Tibial nerve (tissue), 4 donors: ENCODE measurements at places on chromosomes 5 and 9.

GRCh38 chr9:129383019-129383560, 205.0 kb upstream of the IER5L start:
- no peaks in the 10 kb centered on the region for H3K27me3 ChIP-seq
- no peaks in the 10 kb centered on the region for H3K4me1 ChIP-seq
- peak overlapping the region; percentile 62 for H3K4me3 ChIP-seq
- no peaks in the 10 kb centered on the region for H3K36me3 ChIP-seq
- peak overlapping the region; percentile 99 for H3K27ac ChIP-seq
- no peak for DNase-seq

DNA sequence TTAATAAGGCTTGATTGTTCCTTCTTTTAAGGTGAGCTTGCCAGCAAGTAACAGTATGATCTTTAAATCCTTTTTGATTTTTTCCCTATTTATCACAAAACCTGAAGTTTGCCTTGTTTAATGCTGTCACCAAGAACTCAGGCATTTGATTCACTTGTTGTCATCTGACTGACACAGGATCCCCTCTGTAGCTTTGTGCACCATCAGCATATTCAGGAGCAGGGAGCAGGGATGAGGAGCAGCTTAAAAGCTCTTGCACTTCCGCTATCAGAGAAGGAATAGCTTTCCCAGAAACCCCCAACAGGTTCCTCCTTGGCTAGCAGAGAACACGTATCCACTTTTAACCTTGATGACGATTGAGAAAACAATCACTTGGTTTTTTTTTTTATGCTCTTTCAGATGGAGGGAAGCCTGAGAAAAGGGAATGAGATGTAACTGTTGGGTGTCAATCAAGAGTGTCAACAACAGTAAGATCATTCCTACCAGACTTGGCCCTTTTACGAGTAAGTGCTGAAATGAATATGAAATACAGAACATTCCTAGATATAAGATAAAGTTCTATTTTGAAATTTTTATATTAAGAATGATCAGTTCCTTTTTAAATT, 433.1 kb upstream of the CDH18 start:
- no peak overlapping the region for H3K27ac ChIP-seq
- no peaks in the 10 kb centered on the region for H3K27me3 ChIP-seq
- H3K4me3 ChIP-seq = no peak overlapping the region
- H3K4me1 ChIP-seq = no peaks in the 10 kb centered on the region

DNA sequence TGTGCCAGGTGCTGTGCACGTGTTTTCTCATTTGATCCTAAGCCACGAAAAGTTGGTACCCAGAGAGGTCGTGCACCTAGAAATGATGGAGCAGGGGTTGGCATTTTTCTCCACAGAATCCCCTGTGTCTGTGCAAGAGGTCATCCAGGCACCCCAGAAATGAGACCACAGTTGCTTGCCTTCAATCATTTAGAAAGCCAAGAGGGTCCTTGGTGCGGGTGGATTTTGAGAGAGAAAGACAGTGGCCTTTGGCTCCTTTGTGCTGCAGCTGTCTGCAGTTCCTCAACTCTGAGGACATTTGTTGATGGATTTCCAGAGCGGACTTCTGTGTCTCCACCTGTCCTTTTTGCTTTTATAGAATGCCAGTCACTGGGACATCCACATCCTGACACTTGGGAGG, 33.8 kb upstream of the SPRY4 start:
- DNase-seq = no peak
- H3K36me3 ChIP-seq = no peaks in the 10 kb centered on the region
- H3K4me3 ChIP-seq = no peak overlapping the region
- H3K27ac ChIP-seq = no peak overlapping the region

- H3K4me1 ChIP-seq = peaks cover 17% of the 10 kb centered on the region
- no peak overlapping the region for H3K4me3 ChIP-seq
- H3K27ac ChIP-seq = no peak overlapping the region
- no peaks in the 10 kb centered on the region for H3K27me3 ChIP-seq
Observed at GRCh38 chr9:33468797-33469621, 4.7 kb downstream of the NOL6 start.

DNA sequence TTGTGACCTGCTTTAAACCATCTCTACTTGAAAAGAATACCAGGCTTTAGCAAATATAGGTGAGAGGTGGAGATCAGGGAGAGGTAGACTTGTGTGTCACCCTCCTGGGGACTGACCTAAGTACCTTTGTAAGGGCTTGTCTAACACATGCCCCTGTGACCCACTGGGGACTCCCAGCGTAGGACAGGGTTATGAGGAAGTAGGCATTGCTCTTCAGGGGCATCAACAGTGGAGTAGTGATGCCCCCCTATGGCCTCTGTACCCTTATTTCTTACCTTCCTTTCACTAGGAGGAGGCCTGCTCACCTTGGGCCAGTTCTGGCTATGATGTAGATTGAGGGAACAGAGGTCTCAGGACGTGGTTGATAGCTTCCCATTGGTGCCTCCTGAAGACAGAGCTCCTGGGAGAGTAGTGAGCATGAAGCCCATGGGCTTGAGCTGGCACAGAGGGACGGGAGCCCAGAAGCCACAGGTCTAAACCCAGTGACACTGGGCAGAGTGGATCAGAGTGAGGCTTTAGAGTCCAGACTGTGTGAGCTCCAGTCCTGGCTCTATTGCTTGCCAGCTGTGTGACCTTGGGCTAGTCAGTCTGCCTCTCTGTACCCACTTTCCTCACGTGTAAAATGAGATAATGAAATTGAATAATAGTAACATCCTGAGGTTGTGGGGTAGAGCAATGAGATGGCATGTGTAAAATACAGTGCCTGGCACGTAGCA, 191.7 kb downstream of the AOPEP start:
- H3K27me3 ChIP-seq = no peaks in the 10 kb centered on the region
- no peak overlapping the region for H3K4me3 ChIP-seq
- peaks cover 31% of the 10 kb centered on the region for H3K4me1 ChIP-seq
- DNase-seq = no peak
- H3K36me3 ChIP-seq = no peaks in the 10 kb centered on the region

GRCh38 chr9:88781628-88782391, 209.5 kb upstream of the S1PR3 start:
- DNase-seq = no peak
- H3K27me3 ChIP-seq = no peaks in the 10 kb centered on the region
- peaks cover 36% of the 10 kb centered on the region for H3K4me1 ChIP-seq
- no peaks in the 10 kb centered on the region for H3K36me3 ChIP-seq
- no peak overlapping the region for H3K27ac ChIP-seq
- no peak overlapping the region for H3K4me3 ChIP-seq

- no peaks in the 10 kb centered on the region for H3K4me1 ChIP-seq
- no peaks in the 10 kb centered on the region for H3K36me3 ChIP-seq
- DNase-seq = no peak
Observed at GRCh38 chr5:91562922-91563321, 179.8 kb upstream of the ARRDC3 start.

DNA sequence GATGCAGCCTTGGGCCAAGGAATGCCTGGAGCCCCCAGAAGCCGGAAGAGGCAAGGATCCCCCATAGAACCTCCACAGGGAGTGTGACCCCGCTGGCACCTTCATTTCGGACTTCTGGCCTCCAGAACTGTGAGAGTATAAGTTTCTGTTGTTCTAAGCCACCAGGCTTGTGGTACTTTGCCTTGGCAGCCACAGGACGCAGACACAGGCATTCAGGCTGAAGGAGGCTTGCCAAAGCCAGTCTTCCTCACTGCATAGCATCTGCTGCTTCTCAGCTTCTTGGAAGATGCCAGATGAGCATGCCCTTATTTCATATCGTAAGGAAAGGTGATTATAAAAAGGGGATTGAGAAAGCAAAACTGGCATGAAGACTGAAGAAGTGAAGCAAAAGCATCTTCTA, 61.1 kb upstream of the TAS2R1 start:
- H3K27ac ChIP-seq = no peak overlapping the region
- H3K36me3 ChIP-seq = no peaks in the 10 kb centered on the region
- no peak for DNase-seq
- H3K27me3 ChIP-seq = no peaks in the 10 kb centered on the region
- no peaks in the 10 kb centered on the region for H3K4me1 ChIP-seq

GRCh38 chr5:626850-627249, 14.7 kb downstream of the CEP72 start:
- no peak for DNase-seq
- peaks cover 46% of the 10 kb centered on the region for H3K36me3 ChIP-seq
- no peak overlapping the region for H3K27ac ChIP-seq
- H3K27me3 ChIP-seq = no peaks in the 10 kb centered on the region
- H3K4me1 ChIP-seq = no peaks in the 10 kb centered on the region

DNA sequence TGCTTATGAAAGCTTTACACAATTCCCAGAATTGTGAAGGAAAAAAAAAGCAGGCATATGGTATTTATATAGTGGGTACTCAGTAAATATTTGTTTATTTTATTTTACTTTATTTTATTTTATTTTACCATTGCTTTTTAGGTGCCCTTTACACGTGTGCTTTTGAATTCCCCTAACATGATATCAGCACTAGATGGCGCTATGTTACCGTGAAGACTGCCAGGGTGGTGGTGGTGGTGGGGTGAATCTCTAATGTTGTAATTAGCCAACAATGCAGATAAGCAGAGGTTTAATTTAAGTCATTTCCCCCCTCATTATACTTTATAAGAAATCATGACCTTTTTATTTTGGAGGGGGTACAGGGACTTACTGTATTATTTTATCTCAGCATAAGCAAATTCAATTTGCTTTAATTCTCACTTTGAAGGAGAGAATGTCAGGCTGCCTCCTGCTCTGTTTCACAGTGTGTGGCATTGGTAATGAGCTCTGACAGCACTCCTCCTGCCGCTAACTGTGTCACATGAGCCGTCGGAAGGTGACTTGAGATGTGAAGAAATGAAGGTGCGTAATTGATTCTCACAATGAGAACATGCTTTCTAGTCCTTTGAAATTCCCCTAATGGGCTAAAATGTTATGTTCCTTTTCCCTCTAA, 165.6 kb downstream of the YTHDC2 start:
- no peaks in the 10 kb centered on the region for H3K4me1 ChIP-seq
- H3K4me3 ChIP-seq = no peak overlapping the region
- no peaks in the 10 kb centered on the region for H3K36me3 ChIP-seq
- peak; percentile 55 for DNase-seq
- no peaks in the 10 kb centered on the region for H3K27me3 ChIP-seq
- no peak overlapping the region for H3K27ac ChIP-seq
